ENCODE measurements at places on chromosomes 12 and 14. TPM values are rescaled to one million over a fixed set of nuclear protein-coding genes. Genes with fewer than 3 reads are reported as not detected.

Gene PPFIA2
- total RNA-seq = 1.0 TPM

Gene SOAT2
- under 0.01 TPM for total RNA-seq

Gene CIT
- total RNA-seq = 6.8 TPM

Gene KRT81
- not detected for total RNA-seq

Gene FBLN5
- total RNA-seq = 24.5 TPM

Gene ALKBH2
- 20.4 TPM for total RNA-seq

Gene DNAJC22
- not detected for total RNA-seq
